ENCODE measurements at places on chromosomes 4 and X.

- DNase-seq, result no peak
Measured at GRCh38 chrX:147981038-147981752, at the start of gene FMR1NB. FMR1NB (plus strand) TSS chrX:147981337; CDS start chrX:147981403, 66 bp downstream.

DNA sequence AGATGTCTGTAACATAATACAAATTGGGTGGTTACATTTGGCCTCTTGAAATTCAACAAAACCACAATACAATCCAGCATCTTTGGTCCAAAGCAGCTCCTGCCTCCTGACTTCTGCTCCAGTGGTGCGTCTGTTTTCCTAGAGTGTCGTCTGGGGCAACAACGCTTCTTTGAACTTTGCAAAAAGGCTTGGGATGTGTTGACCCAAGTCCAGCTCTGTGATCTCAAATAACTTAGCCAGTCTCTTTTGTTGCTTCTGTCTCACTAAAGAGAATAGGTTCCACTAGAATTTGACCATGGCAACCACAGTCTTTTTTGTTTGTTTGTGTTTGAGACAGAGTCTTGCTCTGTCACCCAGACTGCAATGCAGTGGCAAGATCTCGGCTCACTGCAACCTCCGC is 324.0 kb downstream of the DHRSX start:
- DNase-seq, result no peak

DNA sequence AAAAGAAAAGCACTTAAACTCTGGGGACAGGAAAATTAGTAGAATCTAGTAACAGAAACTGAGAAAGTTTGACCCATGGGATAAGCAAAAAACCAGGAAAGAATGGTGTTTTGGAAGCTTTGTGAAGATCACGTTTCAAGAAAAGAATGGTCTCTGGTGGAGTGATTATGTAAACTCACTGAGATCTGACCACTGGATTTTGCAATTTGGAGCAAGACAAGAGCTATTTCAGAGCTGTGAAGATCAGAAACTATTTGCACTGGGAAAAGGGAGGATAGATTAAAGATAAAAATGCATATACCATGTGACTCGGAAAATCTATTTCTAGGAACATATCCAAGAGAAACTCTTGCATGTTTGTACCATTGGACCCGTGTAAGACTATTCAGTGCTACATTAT is 4.3 kb downstream of the TMPRSS11D start:
- no peak for DNase-seq

- DNase-seq, result peak; percentile 88
Measured at GRCh38 chrX:47361538-47362511, 8.6 kb upstream of the ZNF157 start.
